B cell (primary cell): ENCODE measurements at places on chromosomes 5 and 9. TPM values are rescaled to one million over a fixed set of nuclear protein-coding genes. Genes with fewer than 3 reads are reported as not detected.

The DMRT3 gene
- not detected in 2 replicates for total RNA-seq

The ARID3C gene
- not detected in 2 replicates for total RNA-seq

The SLC36A3 gene
- total RNA-seq, result not detected in 2 replicates

The PROB1 gene
- 3.0 and 3.7 TPM in 2 replicates for total RNA-seq

The SECISBP2 gene
- total RNA-seq, result 124 and 130 TPM in 2 replicates

The CCIN gene
- total RNA-seq, result not detected in 2 replicates

The PCDHB9 gene
- total RNA-seq, result 0.12 TPM in 2 replicates

The IRX2 gene
- not detected in 2 replicates for total RNA-seq

The CDK7 gene
- total RNA-seq, result 30.6 and 36.5 TPM in 2 replicates

The NR4A3 gene
- total RNA-seq, result 20.1 and 21.0 TPM in 2 replicates

The PPWD1 gene
- total RNA-seq, result 89.4 and 91.0 TPM in 2 replicates

The RXRA gene
- total RNA-seq, result 6.7 and 6.8 TPM in 2 replicates

The ACOT12 gene
- not detected in 2 replicates for total RNA-seq

The PCDHB10 gene
- not detected in 2 replicates for total RNA-seq

The CNTNAP3 gene
- total RNA-seq, result 0.58 and 0.94 TPM in 2 replicates

The FOXD4L3 gene
- 0.22 TPM in 2 replicates for total RNA-seq

The CDC20B gene
- not detected in 2 replicates for total RNA-seq

The DND1 gene
- total RNA-seq, result 2.5 and 3.0 TPM in 2 replicates

The HACD4 gene
- total RNA-seq, result 3.9 and 5.7 TPM in 2 replicates

The SEMA6A gene
- 0.44 and 0.61 TPM in 2 replicates for total RNA-seq

The DOCK8 gene
- total RNA-seq, result 288 and 297 TPM in 2 replicates
